ELF-1 (cell line): ENCODE measurements at places on chromosomes 16 and 17.

- DNase-seq = no peak
These were observed 12.4 kb downstream of the COL1A1 start for GRCh38 chr17:50188921-50189549.

GRCh38 chr17:81234940-81235821 lies 3.7 kb downstream of the TEPSIN start:
- DNase-seq = peak; percentile 58

GRCh38 chr17:66595893-66596292 lies 239.0 kb upstream of the CACNG5 start:
- DNase-seq = no peak

GRCh38 chr17:78997231-78997741 lies 12.3 kb downstream of the CANT1 start:
- DNase-seq = no peak

GRCh38 chr17:290121-290521 lies 62.5 kb downstream of the RPH3AL start:
- no peak for DNase-seq

GRCh38 chr17:8327303-8327649 lies 12.4 kb upstream of the ODF4 start:
- DNase-seq = no peak

- no peak for DNase-seq
These were observed 79.6 kb downstream of the CRISPLD2 start for GRCh38 chr16:84899414-84899813.

DNA sequence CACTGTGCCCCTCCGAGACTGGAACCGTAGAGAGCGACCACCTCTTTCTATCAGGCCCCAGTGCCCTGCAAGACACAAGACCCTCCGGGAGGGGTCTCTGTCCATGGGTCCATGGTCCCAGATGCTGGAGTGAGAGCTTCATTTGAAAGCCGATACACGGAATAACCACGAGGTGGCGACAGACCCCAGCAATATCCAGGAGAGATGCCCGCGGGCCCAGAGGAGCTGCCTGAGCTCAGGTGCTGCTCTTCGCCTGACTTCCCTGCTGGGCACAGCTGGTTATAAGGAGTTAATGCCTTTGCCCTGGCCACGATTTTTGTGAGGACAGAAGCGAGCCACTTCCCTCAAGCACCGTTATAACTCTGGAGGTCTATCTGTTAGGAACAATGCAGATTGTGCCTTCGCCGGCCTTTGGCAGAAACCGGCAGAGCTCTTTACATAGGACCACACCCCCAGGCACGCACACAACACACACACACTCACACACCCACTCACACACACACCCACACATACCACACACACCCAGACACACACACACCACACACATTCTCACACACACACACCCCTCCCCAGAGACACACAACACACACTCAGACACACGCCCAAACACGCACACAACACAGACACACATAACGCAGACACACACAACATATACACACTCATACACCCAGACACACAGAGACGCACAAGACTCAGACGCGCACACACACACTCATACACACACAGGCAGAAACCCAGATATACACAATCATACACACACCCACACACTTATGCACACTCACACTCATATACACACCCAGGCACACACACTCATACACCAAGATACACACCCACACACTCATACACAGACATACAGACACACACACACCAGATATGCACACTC lies 436.4 kb downstream of the SOX9 start:
- DNase-seq = peak; percentile 93

DNA sequence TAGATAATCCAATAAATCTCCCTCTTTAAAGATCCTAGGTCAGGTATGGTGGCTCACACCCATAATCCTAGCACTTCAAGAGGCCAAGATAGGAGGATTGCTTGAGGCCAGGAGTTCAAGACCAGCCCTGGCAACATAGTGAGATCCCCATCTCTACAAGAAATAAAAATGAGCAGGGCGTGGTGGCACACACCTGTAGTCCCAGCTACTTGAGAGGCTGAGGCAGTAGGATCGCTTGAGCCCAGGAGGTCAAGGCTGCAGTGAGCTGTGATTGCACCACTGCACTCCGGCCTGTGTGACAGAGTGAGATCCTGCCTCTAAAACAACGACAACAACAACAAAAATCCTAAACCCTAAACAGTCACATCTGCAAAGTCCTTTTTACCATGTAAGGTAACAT lies 2.0 kb upstream of the CCL22 start:
- DNase-seq = no peak

GRCh38 chr17:55446581-55447205 lies 25.1 kb upstream of the MMD start:
- DNase-seq = no peak

- DNase-seq = no peak
These were observed 42.1 kb upstream of the GPRC5B start for GRCh38 chr16:19926449-19927390.

DNA sequence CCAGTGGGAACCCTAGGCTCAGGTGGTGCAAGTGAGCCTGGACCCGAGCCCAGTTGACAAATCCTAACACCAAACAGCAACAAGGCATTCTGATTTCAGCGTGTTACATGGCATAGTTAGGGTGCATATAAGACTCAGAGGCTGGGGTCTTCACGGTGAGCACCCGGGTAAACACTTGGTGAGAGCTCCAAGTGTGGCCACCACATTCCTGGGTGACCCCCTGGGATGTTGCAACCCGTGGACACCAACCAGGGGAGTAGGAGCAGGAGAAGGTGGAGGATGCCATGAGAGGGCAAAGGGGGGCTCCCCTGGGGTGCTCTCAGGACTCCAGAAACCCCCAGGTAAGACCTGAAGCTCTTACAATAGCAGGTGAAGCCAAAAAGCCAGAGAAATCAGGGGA lies 69.9 kb upstream of the CDH5 start:
- DNase-seq = no peak

GRCh38 chr16:89695875-89696669 lies 5.4 kb downstream of the SPATA2L start:
- DNase-seq = no peak

DNA sequence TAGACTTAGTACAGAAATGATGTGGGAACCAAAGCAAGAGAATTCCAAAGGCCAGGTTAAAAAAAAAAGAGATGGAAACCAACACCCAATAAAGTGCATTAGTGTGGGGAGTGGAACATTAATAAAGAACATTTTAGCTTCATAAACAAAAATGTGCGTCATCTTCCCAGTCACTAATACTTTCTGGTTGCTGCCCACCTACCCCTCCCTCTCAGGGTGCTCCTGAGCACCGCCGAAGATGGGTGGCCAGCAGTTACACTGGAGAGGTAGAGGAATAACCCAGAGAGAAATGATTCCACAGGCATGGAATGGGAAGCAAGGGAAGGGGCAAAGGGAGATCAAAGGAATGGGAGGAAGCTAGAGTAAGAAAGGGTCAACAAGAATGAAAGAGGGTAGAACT lies 6.0 kb upstream of the CHD3 start:
- no peak for DNase-seq

GRCh38 chr16:89898201-89898967 lies 20.3 kb upstream of the MC1R start:
- no peak for DNase-seq

- DNase-seq = no peak
These were observed 197.6 kb upstream of the XYLT1 start for GRCh38 chr16:17668386-17668785.

DNA sequence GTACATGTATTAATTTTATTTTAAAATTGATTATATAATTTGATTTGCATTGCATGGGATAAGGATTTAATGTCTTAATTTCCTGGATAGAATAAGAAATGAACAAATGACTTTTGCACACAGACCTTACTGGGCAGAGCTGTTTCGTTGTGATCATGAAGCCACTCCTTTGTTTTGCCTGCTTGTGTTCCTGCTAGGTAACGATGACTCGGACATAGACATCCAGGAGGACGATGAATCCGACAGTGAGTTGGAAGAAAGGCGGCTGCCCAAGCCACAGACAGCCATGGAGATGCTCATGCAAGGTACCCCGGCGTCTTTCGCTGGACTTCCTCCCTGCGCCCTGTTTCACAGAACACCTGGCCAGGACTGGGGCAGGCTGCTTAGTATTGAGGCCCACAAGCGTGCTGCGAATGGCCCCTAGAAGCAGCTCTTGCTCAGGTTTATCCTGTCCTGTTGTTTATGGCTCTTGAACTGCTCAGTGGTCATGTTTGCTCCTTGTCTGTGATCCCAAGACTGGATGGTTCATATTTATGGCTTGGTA lies 29.6 kb downstream of the CLUAP1 start:
- DNase-seq = no peak

DNA sequence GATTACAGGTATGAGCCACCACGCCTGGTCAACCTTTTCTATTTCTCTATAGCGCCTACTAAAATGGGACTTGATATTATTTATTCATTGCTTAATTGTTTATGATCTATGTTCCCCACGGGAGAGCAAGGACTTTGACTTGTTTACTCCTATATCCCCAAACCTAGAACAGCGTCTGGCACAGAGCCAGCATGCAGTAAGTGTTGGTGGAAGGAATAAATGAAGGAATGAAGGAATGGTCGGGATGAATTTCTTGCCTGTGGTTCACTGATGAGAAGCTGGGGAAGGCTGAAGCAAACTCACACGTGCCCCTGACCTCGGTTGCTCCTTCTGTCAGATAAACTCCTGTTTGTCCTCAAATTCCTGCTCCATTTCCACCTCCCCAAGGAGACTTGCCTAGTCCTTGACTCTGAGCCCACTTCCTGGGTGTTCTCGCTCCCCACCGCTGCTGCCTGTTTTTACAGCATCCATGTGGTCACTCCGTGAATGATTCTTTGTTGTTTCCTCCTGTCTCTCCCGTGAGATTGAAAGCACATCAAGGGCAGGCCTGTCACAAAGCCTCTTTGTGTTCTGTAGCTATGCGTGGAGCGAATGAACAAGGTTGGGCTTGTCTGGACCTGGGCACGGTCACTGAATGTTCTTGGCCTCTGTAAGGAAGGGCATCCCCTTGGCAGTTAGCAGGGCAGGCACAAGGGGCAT lies 17.3 kb downstream of the C17orf100 start:
- DNase-seq = no peak

GRCh38 chr16:86951831-86952598 lies 365.2 kb downstream of the C16orf95 start:
- DNase-seq = no peak

- DNase-seq = no peak
These were observed 173.8 kb downstream of the C16orf78 start for GRCh38 chr16:49547448-49547847.

- peak; percentile 61 for DNase-seq
These were observed 25.5 kb downstream of the SERPINF1 start for GRCh38 chr17:1787301-1787902.

DNA sequence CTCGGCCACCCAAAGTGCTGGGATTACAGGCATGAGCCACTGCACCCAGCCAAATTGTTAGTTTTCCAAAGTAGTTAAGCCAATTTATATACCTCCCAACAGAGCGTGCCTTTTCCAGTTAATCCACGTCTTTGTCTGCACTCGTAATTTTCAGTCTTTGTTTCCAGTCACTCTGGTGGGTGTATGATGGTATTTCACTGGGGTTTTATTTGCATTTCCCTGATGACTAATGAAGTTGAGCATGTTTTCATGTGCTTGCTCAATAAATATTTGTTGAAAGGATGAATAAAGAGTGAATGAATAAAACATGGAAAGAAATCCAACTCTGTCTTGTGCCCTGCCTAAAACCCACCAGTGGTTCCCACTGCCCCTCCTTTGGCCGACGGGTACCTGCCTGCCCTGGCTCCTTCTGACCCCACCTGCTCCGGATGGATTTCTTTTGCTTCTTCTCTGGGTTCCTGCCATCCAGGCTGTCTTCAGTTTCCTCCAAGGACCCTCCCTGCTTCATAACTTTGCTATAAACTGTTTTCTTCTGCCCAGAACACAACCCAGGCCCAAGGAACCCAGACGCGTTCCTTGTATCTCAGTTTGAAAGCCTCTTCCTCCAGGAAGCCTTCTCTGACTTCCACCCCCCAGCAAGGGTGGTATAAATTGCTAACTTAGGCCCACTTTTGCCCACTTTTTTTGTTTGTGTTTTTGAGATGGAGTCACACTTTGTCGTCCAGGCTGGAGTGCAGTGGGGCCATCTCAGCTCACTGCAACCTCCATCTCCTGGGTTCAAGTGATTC lies 3.0 kb upstream of the ABCC1 start:
- no peak for DNase-seq

GRCh38 chr17:7280519-7281073 lies 922 bp upstream of the SLC2A4 start:
- DNase-seq = peak; percentile 98

- DNase-seq = no peak
These were observed 547.0 kb downstream of the MAF start for GRCh38 chr16:79053577-79053976.

DNA sequence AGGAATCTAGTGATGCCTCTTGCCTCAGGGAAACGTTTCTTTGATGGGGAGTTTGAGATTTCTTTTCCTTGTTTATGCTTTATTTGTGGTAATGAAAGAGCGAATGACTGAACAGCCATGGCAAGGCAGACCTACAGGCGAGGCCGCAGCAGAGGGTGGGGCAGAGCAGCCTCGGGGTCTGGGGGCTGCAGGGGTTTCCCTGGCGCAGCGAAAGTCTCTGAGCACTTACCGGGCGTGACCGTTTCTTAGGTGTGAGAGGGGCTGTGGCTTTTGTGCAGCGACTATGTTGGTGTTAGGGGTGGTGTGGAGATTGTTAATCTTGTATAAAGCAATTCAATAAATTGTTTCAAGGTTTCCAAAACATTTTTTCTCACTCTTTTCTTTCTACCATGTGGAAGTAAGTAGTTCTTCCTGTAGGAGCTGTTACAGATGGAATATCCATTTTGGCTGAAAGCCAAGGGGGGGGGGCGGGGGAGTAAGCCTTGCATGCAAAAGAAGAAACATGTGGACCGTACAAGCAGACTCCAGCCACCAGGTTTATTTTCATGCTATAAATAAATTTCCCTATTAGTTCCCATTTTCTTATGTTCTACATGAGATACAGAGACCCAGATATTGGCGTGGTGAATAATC lies 34.8 kb downstream of the UBN1 start:
- no peak for DNase-seq
